Transverse colon (tissue), 4 donors: ENCODE measurements at places on chromosomes 16 and 17. TPM values are rescaled to one million over a fixed set of nuclear protein-coding genes. Genes with fewer than 3 reads are reported as not detected.

Gene GAST
- total RNA-seq = not detected

Gene THOC6
- total RNA-seq = 19.4 TPM

Gene TMEM98
- total RNA-seq = 219 TPM

Gene FBXL20
- 13.8 TPM for total RNA-seq

Gene RAB37
- not detected for total RNA-seq

Gene PRDM7
- total RNA-seq = not detected

Gene EVPLL
- total RNA-seq = 7.0 TPM
